NCI-H1092 treated with DMSO at 0.1 percent for 48 hours (cell line): ENCODE measurements at places on chromosomes 5 and 9.

DNA sequence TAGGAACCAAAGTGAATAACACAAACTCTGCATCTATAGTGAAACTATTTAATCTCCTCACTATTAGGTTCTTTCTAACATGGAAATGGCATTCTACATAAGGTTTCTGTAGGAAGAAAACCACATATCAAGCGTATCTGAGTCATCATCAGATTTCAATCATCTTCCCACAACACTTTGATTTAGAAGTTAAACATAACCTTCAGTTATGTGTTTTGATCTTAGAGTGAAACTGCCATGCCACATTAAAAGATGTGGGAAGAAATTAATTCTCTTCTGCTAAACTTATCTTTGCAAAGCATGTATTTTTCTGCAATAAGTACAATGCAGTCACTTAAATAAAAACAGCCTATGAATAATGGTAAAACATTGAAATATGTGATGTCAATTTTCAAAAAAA lies 55.0 kb downstream of the MEF2C start:
- DNase-seq, result no peak

- no peak for DNase-seq
These were observed at the start of gene ACOT12 for GRCh38 chr5:81393783-81394718. Gene ACOT12, minus strand, starts transcription at chr5:81394134. Its CDS starts 20 bp downstream, at chr5:81394114.

DNA sequence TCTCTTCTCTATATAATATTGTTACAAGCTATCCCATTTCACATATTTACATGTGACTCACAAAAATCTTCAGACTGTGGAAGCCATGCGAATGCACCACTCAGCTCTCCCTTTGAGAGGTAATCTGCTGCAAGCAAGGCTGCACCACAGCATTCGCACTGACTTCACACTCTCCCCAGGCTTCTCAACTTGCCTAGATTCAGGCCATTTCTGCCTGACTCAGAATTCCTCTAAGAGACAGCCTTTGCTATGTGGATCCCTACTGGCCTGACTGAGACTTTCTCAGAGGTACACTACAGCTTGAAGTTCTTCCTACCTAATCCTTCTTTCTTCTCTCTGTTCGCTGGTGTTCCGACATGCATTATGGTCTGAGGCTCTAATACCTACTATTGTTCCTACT lies 21.1 kb upstream of the DMRTA1 start:
- DNase-seq, result no peak

DNA sequence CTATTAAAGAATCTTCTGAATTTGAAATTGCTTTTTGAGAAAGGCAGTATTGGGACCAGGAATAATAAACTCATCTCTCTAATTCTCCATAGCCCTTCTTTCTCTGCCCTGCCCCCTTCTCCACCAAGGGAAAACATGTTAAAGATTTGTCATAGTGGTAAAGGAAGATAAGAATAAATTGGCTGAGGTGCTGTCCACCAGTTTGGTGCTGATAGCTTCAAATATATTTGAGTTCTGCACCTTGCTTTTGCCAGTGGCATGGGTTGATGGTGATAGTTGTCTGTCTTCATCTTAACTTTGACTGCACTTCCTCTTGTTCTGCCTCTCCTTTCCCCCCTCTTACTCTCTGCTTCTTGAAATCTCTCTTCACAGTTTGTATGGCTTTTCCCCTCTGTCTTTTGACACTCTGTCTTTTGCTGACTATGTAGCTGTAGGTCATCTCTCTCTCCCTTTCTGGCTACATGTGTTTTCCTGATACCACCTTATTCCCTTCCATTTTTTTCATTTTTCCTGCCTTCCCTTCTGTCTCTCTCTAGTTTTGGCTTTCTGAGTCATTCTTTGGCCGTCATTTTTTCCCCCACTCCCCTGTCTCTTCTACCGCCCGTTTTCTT lies 56.6 kb downstream of the NDUFS4 start:
- no peak for DNase-seq

- no peak for DNase-seq
These were observed 305.2 kb upstream of the DAB2 start for GRCh38 chr5:39730006-39730405.
